ENCODE measurements at places on chromosomes 1 and 21.

DNA sequence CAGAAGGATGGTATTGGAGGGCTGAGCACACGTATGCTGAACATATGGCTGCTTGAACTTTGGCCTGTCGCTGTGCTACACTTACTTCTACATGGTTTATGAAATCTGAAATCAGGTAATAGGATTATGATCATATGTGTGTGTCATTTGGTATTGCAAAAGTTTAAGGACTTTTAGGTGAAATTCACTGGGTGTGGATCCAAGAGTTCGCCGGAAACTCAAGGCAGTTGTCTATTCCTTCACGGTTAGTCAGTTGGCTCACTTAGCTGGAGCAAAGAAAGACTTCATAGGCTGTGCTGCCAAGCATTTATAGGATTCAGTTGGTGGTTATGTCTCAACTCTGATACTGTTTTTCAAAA lies 927 bp downstream of the UAP1 start:
- H3K4me3 ChIP-seq = peak overlapping the region; percentile 87
- no peak for DNase-seq
- peak overlapping the region; percentile 76 for H3K27ac ChIP-seq
- peaks cover 25% of the 10 kb centered on the region for H3K4me1 ChIP-seq

- no peaks in the 10 kb centered on the region for H3K36me3 ChIP-seq
- no peak overlapping the region for H3K27ac ChIP-seq
- H3K27me3 ChIP-seq = peaks cover 21% of the 10 kb centered on the region
- no peak for DNase-seq
- H3K4me1 ChIP-seq = no peaks in the 10 kb centered on the region
These were observed 149.3 kb upstream of the ETV3 start for GRCh38 chr1:157287462-157287861.

DNA sequence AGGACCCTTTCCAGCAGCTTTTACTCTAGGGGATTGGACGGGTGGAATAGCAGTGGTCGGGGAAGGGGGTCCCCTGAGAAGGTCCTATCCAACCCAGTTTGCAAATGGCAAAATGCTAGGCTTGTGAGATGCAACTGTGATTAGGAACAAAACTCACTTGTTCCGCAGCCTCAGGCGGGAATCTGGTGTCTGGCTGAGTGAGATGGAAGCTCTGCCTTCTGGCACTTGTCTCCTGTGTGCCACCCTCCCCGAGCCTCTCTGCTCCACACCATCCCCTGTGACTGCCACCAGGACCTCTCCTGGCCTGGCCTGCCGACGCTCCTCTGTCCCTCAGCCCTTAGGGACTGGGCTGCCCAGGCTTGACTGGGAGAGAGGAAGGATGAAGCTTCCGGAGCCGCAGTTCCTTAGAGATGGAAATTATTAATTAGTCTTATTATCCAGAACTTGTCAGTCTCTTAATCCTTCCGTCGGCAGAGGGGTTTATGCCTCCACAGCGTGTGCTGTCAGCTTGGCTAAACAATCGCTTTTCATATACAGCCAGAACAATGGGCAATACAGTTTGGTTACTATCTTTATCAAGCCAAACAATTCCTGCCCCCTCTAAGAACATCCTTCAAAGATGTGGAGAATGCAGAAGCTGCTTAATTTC lies 292.8 kb upstream of the VAMP3 start:
- H3K27me3 ChIP-seq = peaks cover 4% of the 10 kb centered on the region
- no peaks in the 10 kb centered on the region for H3K4me1 ChIP-seq
- H3K4me3 ChIP-seq = no peak overlapping the region
- no peaks in the 10 kb centered on the region for H3K36me3 ChIP-seq

DNA sequence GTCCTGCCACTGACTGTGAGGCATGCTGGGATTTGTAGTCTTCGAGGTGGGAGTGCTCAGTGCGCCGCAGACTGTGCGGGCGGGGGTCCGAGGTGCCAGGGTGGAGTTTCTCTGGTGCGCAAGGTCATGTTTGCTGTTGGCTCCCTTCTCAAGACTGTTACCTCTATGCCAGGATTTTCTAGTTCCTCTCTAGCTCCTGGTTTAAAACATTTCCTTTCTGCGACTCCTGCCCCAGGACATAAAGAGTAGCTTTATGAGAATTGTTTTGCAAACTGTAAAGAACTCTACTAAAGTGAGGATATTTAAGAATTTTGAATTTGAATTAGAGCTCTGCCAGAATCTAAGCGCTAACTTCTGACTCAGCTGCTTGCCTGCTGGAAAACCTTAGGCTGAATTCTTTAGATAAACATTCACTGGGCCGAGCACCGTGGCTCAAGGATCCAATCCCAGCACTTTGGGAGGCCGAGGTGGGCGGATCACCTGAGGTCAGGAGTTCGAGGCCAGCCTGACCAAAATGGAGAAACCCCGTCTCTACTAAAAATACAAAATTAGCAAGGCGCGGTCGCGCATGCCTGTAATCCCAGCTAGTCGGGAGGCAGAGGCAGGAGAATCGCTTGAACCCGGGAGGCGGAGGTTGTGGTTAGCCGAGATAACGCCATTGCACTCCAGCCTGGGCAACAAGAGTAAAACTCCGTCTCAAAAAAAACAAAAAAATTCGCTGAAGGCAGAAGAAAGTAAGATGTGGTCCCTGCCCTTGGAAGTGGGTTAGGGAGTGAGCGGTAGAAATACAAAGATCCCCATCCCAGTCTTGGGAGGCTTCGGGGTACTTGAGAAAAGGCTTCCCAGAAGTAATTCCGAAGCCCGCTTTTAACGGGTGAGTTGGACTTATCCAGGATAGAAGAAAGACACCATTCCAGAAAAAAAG lies 992 bp upstream of the USP48 start:
- peak overlapping the region; percentile 95 for H3K27ac ChIP-seq
- H3K27me3 ChIP-seq = no peaks in the 10 kb centered on the region
- H3K36me3 ChIP-seq = peaks cover 5% of the 10 kb centered on the region
- H3K4me1 ChIP-seq = peaks cover 30% of the 10 kb centered on the region
- H3K4me3 ChIP-seq = peak overlapping the region; percentile 94

- H3K27me3 ChIP-seq = no peaks in the 10 kb centered on the region
- H3K27ac ChIP-seq = no peak overlapping the region
- no peak for DNase-seq
- H3K4me1 ChIP-seq = peaks cover 8% of the 10 kb centered on the region
- no peaks in the 10 kb centered on the region for H3K36me3 ChIP-seq
- H3K4me3 ChIP-seq = no peak overlapping the region
These were observed 729.6 kb upstream of the PTBP2 start for GRCh38 chr1:95991787-95992520.

- no peak overlapping the region for H3K27ac ChIP-seq
- no peak for DNase-seq
- no peaks in the 10 kb centered on the region for H3K36me3 ChIP-seq
- peaks cover 10% of the 10 kb centered on the region for H3K27me3 ChIP-seq
These were observed 109.0 kb upstream of the IPO9 start for GRCh38 chr1:201719812-201720521.

GRCh38 chr1:212635141-212635631 lies 26.6 kb downstream of the ATF3 start:
- no peak for DNase-seq
- no peaks in the 10 kb centered on the region for H3K36me3 ChIP-seq
- no peak overlapping the region for H3K4me3 ChIP-seq
- H3K27ac ChIP-seq = peak overlapping the region; percentile 78
- no peaks in the 10 kb centered on the region for H3K27me3 ChIP-seq

DNA sequence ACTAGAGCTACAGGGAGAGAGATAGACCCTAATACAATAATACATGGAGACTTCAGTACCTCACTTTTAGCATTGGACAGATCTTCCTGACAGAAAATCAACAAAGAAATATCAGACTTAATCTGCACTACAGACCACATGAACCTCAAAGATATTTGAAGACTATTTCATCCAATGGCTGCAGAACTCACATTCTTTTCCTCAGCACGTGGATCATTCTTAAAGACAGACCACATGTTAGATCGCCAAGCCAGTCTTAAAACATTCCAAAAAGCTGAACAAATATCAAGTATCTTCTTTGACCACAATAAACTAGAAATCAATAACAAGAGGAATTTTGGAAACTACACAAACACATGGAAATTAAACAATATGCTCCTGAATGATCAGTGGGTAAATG lies 576.0 kb downstream of the KIF26B start:
- H3K36me3 ChIP-seq = no peaks in the 10 kb centered on the region
- H3K4me3 ChIP-seq = no peak overlapping the region
- DNase-seq = no peak
- H3K27me3 ChIP-seq = no peaks in the 10 kb centered on the region
